H4 (cell line): ENCODE measurements at places on chromosomes 4 and X. TPM values are rescaled to one million over a fixed set of nuclear protein-coding genes. Genes with fewer than 3 reads are reported as not detected.
A peak's percentile ranks its signal among the peaks of the same experiment; 100 is the strongest.

The KLKB1 gene
- total RNA-seq, result 0.17 TPM in 1 of 2 replicates, not detected in the other

The MAGEA4 gene
- not detected in 2 replicates for total RNA-seq

DNA sequence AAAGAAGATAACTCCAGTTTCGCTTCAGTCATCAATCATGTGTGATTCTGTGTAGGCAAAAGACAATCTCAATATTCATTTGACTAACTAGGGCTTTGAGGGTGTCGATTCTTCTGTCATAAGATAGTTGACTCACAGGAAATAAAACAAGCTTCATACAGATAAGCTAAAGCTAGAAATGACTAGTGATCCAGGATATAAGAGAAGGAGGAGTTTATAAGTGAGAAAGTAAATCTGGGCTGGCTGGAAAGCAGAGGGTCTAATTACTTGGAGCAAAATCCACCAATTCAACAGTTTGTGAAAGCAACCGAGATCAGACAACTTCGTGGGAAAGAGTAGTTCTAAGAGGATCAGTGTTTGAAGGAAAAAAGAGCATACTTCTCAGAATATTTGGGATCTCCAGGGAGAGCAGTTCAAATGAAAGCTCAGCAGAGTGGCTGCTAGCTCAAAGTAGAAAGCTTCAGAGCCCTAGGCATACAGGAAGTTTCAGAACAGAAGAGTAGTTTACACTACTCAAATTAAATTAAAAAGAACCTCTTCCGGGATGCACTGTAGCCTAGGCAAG, 429.3 kb downstream of the INPP4B start:
- DNase-seq, result no peak

DNA sequence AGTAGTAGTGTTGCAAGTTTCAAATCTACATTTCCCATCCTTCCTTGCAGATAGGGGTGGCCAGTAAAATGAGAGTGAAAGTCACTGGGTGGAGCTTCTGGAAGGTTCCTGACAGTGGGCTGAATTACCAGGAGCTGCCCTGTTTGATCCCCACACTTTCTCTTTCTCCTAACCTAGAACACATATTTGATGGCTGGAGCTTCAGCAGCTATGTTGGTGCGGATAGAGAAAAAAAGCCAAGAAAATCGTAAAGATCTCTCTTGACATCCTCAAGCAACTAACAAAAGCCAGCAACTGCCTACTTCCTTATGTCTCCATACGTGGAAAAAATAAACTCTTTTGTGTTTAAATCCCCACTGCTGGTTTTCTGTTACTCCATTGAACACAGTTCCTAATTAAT, 32.2 kb downstream of the ZNF275 start:
- no peak for DNase-seq

DNA sequence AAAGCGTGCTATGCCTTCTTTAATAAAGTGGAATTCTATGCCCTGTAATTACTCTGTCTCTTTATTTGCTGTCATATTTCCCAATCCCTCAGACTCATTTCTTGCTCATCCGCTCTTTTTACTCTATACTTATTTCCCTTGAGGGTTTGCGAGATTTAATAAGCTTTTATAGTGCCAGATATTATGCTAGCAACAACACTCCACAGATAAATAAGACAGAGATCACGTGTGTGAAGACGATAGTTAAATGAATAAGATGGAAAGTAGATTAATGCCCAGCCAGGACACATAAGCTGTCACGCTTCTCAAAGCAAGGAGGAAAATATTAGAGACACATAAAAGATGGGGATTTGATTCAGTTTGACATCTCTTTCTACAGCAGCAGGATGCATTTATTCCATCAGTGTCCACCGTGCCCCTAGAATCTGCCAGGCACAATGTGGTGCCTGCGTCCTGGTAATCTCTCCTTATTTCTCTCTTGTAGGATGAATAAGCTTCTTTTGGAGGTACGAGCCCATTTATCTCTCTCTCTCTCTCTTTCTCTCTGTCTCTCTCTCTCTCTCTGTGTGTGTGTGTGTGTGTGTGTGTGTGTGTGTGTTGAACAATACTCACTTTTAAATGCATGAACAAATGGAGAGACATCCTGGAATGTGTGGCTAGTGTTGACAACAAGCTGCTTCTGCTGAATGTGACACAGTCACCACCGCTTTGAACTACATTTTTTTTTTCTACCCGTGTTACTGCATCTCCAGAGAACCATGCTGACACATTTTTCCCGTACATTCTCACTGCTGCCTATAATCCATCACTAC, 48.2 kb downstream of the TMEM156 start:
- DNase-seq, result no peak

DNA sequence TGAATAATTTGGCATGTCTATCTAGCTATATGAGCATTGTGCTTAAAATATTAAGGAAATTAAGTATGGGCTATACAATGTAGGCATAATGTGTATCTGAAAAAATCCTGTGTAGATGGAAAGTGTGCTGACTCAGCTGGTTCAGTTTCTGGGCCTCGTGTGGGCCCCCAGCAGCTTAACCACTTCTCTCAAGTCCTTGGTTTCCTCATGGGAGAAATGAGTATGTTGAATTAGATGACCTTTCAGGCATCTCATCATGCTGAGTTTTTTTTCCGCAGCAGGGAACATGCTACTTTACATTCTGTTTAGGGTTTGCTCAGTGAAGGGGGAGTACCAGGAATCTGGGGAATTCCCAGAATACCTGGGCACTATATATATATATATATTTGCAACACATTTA, 30.5 kb downstream of the RHOH start:
- DNase-seq, result no peak

GRCh38 chr4:93771640-93772411, 56.7 kb upstream of the ATOH1 start:
- DNase-seq, result peak; percentile 47

DNA sequence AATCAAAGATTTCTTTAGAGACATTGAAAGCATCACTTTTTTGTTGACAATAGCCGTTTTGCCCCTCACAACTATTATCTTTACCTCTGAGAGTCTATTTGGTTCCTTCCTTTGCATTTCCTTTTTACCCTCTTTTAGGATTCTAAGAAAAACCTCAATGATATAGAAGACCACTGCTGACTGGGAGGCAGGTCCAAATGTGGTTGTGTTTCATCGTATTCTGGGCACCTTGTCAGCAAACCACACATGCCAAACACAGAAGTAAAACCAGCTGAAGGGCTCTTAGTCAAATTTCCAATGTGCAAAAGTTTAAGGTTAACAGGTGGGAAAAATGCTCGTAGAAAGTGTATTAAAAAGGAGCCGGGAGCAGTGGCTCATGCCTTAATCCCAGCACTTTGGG, 5.1 kb upstream of the PRMT9 start:
- DNase-seq, result no peak
